Activated CD8-positive, alpha-beta T cell treated with anti-CD3 and anti-CD28 coated beads for 36 hours (primary cell): ENCODE measurements at places on chromosomes 7 and 10. TPM values are rescaled to one million over a fixed set of nuclear protein-coding genes. Genes with fewer than 3 reads are reported as not detected.

The FAM131B gene
- total RNA-seq, result 2.9 TPM

The PRLHR gene
- not detected for total RNA-seq

The CPVL gene
- total RNA-seq, result not detected

The PIK3CG gene
- 27.0 TPM for total RNA-seq

The ANKRD7 gene
- total RNA-seq, result 1.2 TPM

The SPDYE5 gene
- total RNA-seq, result not detected

The CCDC146 gene
- total RNA-seq, result 2.6 TPM

The CRYGN gene
- 0.90 TPM for total RNA-seq

The CDHR3 gene
- total RNA-seq, result 0.58 TPM
